ENCODE measurements at places on chromosomes 7 and 10.

- DNase-seq: no peak
Measured at GRCh38 chr7:156629873-156630272, 10.7 kb upstream of the RNF32 start.

- DNase-seq: no peak
Measured at GRCh38 chr7:48759431-48760080, 164.8 kb upstream of the CDC14C start.

DNA sequence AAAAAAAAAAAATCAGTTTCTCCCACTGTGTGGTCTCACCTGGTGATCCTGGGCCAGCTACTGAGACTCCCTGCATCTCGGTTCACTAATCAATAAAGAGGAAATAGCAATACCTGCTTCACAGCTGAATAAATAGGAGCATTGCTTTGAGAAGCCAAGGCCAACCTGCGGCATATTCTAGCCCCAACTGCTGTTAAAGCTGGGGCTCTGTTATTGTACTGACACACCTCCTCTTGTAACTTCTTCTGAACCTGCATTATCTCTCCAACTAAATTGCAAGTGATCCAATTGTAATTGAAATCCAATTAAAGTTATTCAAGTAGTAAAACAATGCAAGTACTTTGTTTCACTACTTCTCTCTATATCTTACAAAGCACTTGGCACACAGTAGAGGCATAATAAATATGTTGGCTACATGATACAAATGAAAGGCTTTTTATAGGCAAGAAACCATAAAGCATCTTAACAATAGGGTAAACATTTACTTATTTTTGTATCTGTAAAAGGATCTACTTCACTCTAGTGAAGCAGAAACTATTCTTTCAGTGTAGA is 38.4 kb downstream of the AMPH start:
- peak; percentile 20 for DNase-seq

GRCh38 chr7:138006106-138006505 is 4.2 kb upstream of the CREB3L2 start:
- DNase-seq: no peak

DNA sequence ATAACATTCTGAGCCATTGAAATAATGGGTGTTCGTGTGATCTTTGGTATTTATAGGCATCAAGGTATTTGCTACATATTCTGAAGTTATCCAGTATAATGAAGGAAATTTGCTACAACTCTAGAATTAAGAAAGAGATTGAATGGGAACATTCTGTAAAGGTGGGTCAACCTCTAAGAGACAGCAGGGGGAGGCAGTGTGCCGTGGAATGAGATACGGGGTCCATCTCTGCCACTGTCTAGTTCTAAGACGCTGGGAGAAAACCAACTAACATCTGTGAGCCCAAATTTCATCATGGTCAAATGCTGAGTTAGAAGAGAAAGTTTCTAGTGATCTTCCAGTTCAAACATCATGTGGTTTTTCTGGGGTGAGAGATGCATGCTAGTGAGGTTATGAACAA is 368.9 kb downstream of the SORCS1 start:
- peak; percentile 19 for DNase-seq
